Activated CD8-positive, alpha-beta T cell treated with anti-CD3 and anti-CD28 coated beads, Interleukin-2, amount 10 ng/mL, durations not matched to agents 7 days and 5 days (primary cell): ENCODE measurements at places on chromosomes 7 and 10. TPM values are rescaled to one million over a fixed set of nuclear protein-coding genes. Genes with fewer than 3 reads are reported as not detected.

GRCh38 chr7:117097860-117098259, 144.6 kb downstream of the ST7 start:
- no peak for DNase-seq
- no peak overlapping the region for H3K27ac ChIP-seq
- H3K27me3 ChIP-seq: no peaks in the 10 kb centered on the region
- H3K4me3 ChIP-seq: no peak overlapping the region
- H3K36me3 ChIP-seq: no peaks in the 10 kb centered on the region

DNA sequence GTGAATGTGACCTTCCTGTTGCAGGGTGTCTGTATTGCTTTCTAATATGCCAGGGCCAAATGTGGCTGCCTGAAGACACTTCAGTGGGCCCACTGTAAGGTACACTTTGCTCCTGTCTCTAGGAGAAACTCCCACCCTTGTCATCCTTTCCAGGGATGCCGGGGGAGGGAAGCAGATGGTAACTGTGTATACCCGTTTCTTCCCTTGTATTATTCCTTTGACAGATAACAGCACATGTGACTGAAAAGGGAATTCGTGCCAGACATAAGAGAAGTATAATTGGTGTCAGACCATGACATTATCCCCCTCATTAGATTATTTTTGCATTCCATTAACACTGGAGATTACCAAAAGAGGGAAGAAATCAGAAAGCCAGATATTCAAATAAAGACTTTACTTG, 317.7 kb downstream of the CAMK1D start:
- no peak for DNase-seq
- H3K36me3 ChIP-seq: no peaks in the 10 kb centered on the region
- no peaks in the 10 kb centered on the region for H3K27me3 ChIP-seq
- no peak overlapping the region for H3K27ac ChIP-seq

- peak within 1 kb of the TSS; percentile 94 for H3K4me3 ChIP-seq
- H3K27ac ChIP-seq: peak within 1 kb of the TSS; percentile 89
Observed at GRCh38 chr7:77537136-77537777, at the start of gene PTPN12. PTPN12 (plus strand) TSS chr7:77537295; CDS start chr7:77537547, 252 bp downstream.

CALCR gene
- total RNA-seq: not detected
